ENCODE measurements at places on chromosomes 11 and 22.

- peak; percentile 10 for DNase-seq
Observed at GRCh38 chr11:56783448-56784041, 35.0 kb upstream of the OR9G4 start.

DNA sequence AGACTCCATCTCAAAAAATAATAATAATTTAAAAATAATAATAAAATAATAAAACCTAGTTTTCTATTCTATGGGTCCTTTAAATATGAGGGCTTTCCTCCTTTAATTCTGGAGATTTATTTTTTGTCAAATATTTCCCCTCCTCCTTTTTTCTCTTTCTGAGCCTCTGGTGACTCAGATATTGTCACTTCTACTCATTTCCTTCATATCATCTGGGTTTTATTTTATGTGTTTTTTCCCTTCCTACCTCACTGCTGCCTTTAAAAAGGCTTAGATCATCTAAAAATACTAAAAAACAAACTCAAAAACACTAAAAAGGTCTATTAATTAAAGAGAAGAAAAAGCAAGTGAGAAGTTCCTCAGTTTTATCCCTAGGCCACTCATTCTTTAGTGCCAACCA is 138.9 kb downstream of the SPON1 start:
- peak; percentile 39 for DNase-seq

GRCh38 chr11:35173616-35174566 is 34.9 kb downstream of the CD44 start:
- DNase-seq: no peak

GRCh38 chr22:43731988-43732387 is 80.1 kb downstream of the EFCAB6 start:
- DNase-seq: no peak

DNA sequence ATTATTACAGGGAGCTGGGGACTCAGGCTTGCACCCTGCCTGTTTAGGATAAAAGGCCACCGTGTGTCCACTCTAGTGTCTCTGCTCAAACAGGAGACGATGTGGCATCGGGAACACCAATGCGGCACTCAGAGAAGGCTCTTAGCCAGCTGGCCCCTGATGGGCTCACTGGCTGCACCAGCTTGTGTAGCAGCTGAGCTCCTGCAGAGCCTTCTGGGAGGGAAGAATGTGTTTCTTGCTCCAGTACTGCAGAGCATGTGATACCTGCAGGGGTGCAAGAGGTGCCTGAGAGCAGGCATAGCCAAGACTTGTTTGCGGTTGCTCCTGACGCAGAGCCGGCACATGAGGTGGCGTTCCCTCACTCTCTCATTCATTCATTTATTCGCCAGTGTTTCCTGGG is 44.4 kb upstream of the KCNQ1OT1 start:
- DNase-seq: no peak

GRCh38 chr11:35621620-35622019 is 3.4 kb downstream of the FJX1 start:
- no peak for DNase-seq

DNA sequence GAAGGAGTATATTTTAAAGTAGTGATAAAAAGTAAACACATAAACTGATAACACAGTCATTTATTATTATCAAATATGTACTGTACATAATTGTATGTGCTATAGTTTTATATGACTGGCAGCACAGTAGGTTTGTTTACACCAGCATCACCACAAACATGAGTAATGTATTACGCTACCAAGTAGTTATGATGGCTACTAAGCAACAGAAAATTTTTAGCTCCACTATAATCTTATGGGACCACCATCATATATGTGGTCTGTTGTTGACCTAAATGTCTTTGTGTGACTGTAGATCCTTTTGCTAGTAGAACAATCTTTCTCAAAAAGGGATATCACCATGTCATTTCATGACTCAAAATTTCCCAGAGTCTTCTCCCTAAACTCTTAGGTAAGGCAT is 93.5 kb downstream of the LARGE2 start:
- no peak for DNase-seq
